ENCODE measurements at places on chromosomes 2 and 18. TPM values are rescaled to one million over a fixed set of nuclear protein-coding genes. Genes with fewer than 3 reads are reported as not detected.
A peak's percentile ranks its signal among the peaks of the same experiment; 100 is the strongest.

TCF23 gene
- total RNA-seq = 0.85 TPM

- DNase-seq = no peak
These were observed 219.0 kb upstream of the HS6ST1 start for GRCh38 chr2:128537646-128538045.

DNA sequence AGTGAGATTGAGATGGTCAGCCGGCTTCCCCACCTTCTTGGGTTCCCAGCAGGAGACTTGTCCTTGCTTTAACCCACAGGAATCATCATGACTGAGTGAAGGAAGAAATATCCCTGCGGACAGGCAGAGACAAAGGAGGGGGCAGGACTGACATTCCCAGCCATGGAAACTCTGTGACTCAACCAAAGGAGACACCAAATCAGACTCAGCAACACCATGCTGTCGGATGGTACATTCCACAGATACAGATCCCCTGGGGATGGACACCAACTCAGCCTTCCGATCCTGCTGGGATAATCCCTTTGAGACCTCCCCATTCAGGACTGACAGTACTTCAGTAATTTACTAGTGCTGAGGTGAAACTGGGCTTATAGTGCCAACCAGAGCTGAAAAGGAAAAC, 518.3 kb downstream of the XIRP2 start:
- no peak for DNase-seq

- peak; percentile 18 for DNase-seq
These were observed 594.0 kb upstream of the ACVR2A start for GRCh38 chr2:147250652-147251356.

DNA sequence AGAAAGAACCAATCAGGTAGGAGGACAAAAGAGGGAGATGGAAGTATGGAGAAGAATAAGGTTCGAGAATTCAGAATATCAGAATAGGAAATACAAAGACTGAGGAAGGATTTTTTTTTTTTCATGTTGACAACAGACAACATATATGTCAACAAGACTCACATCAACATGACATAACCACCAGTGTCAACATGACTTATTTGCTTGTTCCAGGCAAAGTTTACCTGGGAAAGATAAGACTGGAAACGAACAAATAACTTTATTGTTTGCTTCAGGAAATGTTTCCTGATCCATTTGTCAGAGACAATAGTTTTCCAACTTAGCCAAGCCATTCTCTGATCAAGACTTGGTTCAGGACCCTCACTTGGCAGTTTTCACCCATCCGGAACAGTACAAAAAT, 321.9 kb upstream of the NETO1 start:
- DNase-seq = no peak

POMC gene
- total RNA-seq = 1.5 TPM

- DNase-seq = no peak
These were observed 288.8 kb upstream of the CELF4 start for GRCh38 chr18:37854396-37854795.

DNA sequence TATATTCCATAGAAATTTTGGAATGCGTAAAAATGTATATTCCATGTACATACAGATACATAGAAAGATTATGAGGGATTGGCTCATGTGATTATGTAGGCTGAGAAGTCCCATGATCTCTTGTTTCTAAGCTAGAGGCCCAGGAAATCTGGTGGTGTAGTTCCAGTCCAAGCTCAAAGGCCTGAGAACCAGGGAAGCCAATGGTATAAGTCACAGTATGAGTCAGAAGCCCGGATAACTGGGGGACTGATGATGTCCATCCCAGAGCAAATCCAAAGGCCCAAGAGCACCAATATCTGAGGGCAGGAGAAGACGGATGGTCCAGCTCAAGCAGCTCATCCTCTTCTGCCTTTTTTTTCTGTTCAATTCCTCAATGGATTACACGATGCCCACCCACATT, 385.0 kb upstream of the KLHL29 start:
- DNase-seq = no peak

TUBB8B gene
- not detected for total RNA-seq

- no peak for DNase-seq
These were observed 35.0 kb upstream of the PSMD14 start for GRCh38 chr2:161273038-161273760.

GRCh38 chr2:144382849-144383248, 137.1 kb downstream of the ZEB2 start:
- no peak for DNase-seq

GKN1 gene
- total RNA-seq = not detected

EVX2 gene
- 1.9 TPM for total RNA-seq

All from urinary bladder (tissue), 4 donors.